ENCODE measurements at places on chromosomes 1 and 21.

- DNase-seq = no peak
- H3K27ac ChIP-seq = no peak overlapping the region
- no peak overlapping the region for H3K4me3 ChIP-seq
- no peaks in the 10 kb centered on the region for H3K36me3 ChIP-seq
- no peaks in the 10 kb centered on the region for H3K4me1 ChIP-seq
Observed at GRCh38 chr1:190679454-190679853, 201.8 kb upstream of the BRINP3 start.

GRCh38 chr21:43637530-43638158 lies 21.6 kb downstream of the HSF2BP start:
- no peaks in the 10 kb centered on the region for H3K4me1 ChIP-seq
- H3K4me3 ChIP-seq = no peak overlapping the region
- H3K27ac ChIP-seq = no peak overlapping the region
- no peak for DNase-seq
- H3K36me3 ChIP-seq = no peaks in the 10 kb centered on the region
- H3K27me3 ChIP-seq = no peaks in the 10 kb centered on the region

DNA sequence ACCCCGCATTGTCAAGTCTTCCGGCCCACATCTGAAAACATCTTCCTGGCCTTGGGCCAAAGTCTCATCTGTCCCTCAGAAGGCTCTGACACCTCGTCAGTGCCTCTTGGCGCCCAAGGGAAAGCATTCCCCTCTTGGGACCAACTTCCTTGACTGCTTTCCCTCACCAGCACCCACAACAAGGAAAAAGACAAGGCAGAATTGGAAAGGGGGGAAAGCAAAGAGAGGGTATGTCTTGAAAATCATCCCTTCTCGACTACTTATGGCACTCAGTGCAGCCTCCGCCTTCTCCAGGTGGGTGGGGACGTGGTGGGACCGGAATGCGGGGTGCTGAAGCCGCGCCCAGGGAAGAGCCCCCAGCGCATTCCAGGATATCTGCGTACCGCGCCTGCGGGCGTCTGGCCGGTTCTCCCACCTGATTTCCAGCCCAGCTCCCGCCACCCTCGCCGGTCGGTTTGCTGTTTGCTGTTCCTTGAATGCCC lies 554 bp upstream of the SLC39A1 start:
- H3K27ac ChIP-seq = peak overlapping the region; percentile 93
- H3K4me3 ChIP-seq = peak overlapping the region; percentile 89
- peaks cover 63% of the 10 kb centered on the region for H3K4me1 ChIP-seq
- H3K27me3 ChIP-seq = no peaks in the 10 kb centered on the region
- H3K36me3 ChIP-seq = no peaks in the 10 kb centered on the region

- H3K36me3 ChIP-seq = no peaks in the 10 kb centered on the region
- H3K4me3 ChIP-seq = no peak overlapping the region
- no peak for DNase-seq
- no peak overlapping the region for H3K27ac ChIP-seq
- H3K4me1 ChIP-seq = peaks cover 14% of the 10 kb centered on the region
Observed at GRCh38 chr1:16013908-16014258, 4.0 kb downstream of the HSPB7 start.

GRCh38 chr21:44778499-44778911 lies 23.1 kb downstream of the UBE2G2 start:
- H3K4me1 ChIP-seq = peaks cover 4% of the 10 kb centered on the region
- DNase-seq = no peak
- no peaks in the 10 kb centered on the region for H3K27me3 ChIP-seq
- no peak overlapping the region for H3K27ac ChIP-seq
- peaks cover 64% of the 10 kb centered on the region for H3K36me3 ChIP-seq

GRCh38 chr1:237709355-237709754 lies 181.4 kb downstream of the ZP4 start:
- DNase-seq = no peak
- no peaks in the 10 kb centered on the region for H3K36me3 ChIP-seq
- no peaks in the 10 kb centered on the region for H3K4me1 ChIP-seq
- H3K4me3 ChIP-seq = no peak overlapping the region
- no peak overlapping the region for H3K27ac ChIP-seq

DNA sequence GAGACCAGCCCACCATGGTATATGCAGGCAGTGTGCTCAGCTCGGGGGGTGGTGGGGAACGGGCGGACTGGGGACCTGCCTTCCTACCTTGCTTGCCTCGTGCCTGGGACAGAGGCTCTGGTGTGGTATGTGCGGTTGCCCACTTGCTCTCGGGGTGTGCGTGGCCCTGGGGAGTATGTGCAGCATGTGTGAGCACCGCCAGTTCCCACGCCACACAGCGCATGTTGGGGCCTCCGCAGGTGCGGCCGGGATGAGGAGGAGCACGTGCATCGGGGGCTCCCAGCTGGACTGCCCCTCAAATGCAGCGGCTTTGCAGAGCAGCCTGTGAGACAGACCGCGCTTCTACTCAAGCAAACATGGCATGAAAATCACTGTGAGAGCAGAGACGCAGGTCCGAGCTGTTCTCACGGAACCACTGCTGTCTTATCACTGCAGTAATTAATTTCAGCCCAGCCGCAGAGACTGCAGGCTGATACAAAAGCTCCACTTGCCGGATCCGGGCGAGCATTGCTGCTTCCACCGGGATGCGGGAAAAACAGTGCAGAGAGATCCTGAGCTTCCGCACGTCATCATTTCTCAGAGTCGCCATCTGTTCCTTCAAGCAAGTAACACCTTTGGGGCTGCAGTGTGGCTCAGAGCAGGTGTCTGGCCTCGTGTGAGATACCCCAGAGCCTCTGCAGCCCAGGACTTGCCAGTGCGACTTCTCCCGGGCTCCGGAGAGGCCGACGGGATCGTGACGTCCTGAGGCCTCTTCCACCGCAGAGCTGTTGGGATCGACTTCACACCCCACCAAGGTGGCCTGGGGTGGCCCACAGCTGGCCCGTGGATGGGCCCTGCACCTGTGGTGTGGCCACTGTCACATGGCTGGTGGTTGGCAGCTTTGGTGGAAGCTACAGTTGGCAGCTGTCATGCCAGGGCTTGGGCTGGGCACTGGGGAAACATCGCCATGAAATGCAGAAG lies 92.6 kb upstream of the ACTRT2 start:
- no peak overlapping the region for H3K4me3 ChIP-seq
- H3K36me3 ChIP-seq = no peaks in the 10 kb centered on the region
- H3K27ac ChIP-seq = no peak overlapping the region
- DNase-seq = no peak
- no peaks in the 10 kb centered on the region for H3K4me1 ChIP-seq

GRCh38 chr1:226748306-226748705 lies 9.2 kb upstream of the ITPKB start:
- no peaks in the 10 kb centered on the region for H3K27me3 ChIP-seq
- no peaks in the 10 kb centered on the region for H3K4me1 ChIP-seq
- no peaks in the 10 kb centered on the region for H3K36me3 ChIP-seq
- H3K27ac ChIP-seq = no peak overlapping the region
- no peak for DNase-seq

DNA sequence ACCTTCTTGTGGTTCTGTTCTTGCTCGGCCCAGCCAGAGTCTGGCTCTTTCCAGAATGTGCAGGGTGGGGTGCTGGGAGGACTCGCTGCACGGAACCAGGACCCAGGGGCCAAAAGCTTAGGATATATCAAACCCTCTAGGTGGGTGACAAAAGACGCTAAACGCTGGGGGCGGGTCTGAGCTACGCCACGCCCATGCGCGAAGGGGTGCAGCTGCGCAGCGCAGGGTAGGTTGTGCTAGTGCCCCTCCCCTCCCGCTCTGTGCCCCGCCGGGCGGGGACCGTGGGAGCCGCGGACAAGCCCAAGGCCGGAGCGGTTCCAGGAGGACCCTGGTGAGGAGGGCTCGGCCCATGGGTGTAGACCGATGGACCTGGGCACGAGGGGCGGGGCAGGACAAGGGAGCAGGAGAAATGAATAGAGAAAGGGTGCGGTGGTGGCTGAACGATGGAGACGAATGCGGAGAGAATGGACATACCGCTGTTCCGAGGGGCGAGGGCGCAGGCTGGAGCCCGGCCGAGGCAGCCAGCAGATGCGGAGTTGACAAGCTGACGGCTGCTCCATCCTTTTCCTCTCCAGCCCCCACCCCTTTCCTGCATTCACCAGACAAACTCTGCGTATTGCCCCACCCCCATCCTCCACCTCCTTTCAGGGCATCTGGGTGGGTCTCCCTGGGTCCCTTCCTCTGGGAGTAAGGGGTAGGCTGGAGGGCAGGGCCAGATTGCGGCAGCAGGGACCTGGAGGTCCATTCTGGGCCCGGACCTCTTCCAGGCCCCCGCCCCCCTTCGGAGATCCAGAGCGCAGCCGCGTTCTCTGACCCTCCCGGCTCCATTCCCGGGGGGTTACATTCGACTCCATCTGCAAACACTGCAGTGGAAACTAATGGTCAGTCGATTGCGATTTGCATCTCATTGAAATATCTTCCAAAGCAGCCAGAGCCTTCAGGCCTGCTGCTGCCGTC lies at the start of gene RUSC1:
Gene RUSC1 (plus strand): TSS at position 234 of the 957 bp plus-strand sequence. CDS start 880 bp downstream, outside the sequence.
- peaks cover 11% of the 10 kb centered on the region for H3K36me3 ChIP-seq
- DNase-seq = peak; percentile 57
- H3K27me3 ChIP-seq = no peaks in the 10 kb centered on the region
- H3K4me3 ChIP-seq = peak within 1 kb of the TSS; percentile 54

- no peaks in the 10 kb centered on the region for H3K36me3 ChIP-seq
- H3K27me3 ChIP-seq = no peaks in the 10 kb centered on the region
- H3K27ac ChIP-seq = no peak overlapping the region
- no peak for DNase-seq
Observed at GRCh38 chr1:3146907-3147306, 77.9 kb downstream of the PRDM16 start.

GRCh38 chr1:50710099-50710498 lies 250.0 kb downstream of the FAF1 start:
- no peaks in the 10 kb centered on the region for H3K36me3 ChIP-seq
- no peak for DNase-seq
- no peaks in the 10 kb centered on the region for H3K27me3 ChIP-seq
- no peaks in the 10 kb centered on the region for H3K4me1 ChIP-seq

DNA sequence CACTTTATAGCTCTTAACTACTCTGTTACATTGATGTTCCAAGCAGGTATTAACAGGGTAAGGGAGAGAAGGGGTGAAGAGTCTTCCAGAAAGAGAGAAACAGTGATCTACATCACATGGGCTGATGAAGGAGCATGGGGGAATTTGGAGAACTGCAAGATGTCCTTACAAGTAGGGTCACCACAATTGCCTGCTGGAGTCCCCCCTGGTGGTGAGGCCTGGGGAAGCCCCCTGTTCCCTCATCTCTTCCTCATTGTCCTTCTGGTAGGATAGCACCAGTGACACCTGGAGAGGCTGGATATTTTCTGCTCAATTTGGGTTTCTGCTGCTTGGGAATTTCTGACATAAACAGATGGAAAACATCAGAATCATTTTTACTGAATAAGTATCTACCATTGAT lies 126.6 kb downstream of the RUNX1 start:
- H3K4me1 ChIP-seq = peaks cover 20% of the 10 kb centered on the region
- DNase-seq = peak; percentile 26
- H3K27ac ChIP-seq = no peak overlapping the region
- no peak overlapping the region for H3K4me3 ChIP-seq

All from CD4-positive, alpha-beta T cell (primary cell).